A673 (cell line): ENCODE measurements at places on chromosomes 3 and 15.

DNA sequence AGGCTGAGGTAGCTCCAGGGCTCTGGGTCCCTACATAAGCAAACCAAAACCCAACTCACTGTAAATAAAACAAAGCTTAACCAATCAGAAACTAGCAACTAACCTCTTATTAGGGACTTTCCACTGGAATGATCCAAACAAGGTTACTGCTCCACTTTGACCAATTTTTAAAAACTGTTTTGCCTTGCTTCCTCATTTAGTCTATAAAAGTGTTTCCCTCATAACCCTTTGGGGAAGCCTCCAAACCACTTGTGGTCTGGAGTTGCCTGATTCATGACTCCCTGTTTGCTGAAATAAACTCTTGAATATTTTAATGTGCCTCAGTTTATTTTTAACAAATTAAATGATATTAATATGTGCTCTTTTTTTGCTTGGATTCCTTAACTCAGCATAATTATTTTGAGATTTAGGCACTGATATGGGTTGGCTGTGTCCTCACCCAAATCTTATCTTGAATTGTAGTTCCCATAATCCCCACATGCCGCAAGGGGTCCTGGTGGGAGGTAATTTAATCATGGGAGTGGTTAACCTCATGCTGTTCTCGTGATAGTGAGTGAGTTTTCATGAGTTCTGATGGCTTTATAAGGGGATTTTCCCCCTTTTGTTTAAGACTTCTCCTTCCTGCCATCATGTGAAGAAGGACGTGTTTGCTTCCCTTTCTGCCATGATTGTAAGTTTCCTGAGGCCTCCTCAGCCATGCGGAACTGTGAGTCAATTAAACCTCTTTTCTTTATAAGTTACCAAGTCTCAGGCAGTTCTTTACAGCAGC is 90.6 kb downstream of the CD200R1L start:
- H3K27ac ChIP-seq: no peak overlapping the region
- no peak for DNase-seq
- no peak overlapping the region for H3K4me3 ChIP-seq
- H3K27me3 ChIP-seq: no peaks in the 10 kb centered on the region
- H3K4me1 ChIP-seq: no peaks in the 10 kb centered on the region

DNA sequence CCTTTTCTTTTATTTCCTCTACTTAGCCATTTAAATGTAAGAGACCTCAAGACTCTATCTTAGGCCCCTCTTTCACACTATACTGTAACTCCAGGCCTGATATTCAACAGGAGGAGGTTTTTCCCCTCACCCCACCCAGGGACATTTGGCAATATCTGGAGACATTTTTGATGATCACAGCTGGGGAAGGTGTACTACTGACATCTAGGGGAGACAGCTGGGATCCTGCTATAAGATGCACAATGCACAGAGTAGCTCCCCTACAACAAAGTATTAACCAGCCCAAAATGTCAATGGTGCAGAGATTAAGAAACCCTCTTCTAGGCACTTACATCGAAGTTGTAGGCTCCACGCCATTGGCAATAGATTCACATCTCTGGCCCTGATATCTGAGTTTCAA is 517.5 kb upstream of the UBE2E2 start:
- DNase-seq: no peak
- H3K27me3 ChIP-seq: no peaks in the 10 kb centered on the region
- H3K4me1 ChIP-seq: no peaks in the 10 kb centered on the region
- H3K36me3 ChIP-seq: no peaks in the 10 kb centered on the region

GRCh38 chr15:74318376-74319137 is 48.9 kb downstream of the CYP11A1 start:
- H3K36me3 ChIP-seq: no peaks in the 10 kb centered on the region
- H3K4me1 ChIP-seq: peaks cover 44% of the 10 kb centered on the region
- DNase-seq: peak; percentile 44
- H3K27ac ChIP-seq: peak overlapping the region; percentile 75

- H3K27ac ChIP-seq: no peak overlapping the region
- no peak for DNase-seq
- no peaks in the 10 kb centered on the region for H3K36me3 ChIP-seq
- no peak overlapping the region for H3K4me3 ChIP-seq
- H3K27me3 ChIP-seq: peaks cover 26% of the 10 kb centered on the region
These were observed 264.3 kb upstream of the DNAJC19 start for GRCh38 chr3:181253796-181254195.

- DNase-seq: no peak
- H3K4me1 ChIP-seq: peaks cover 7% of the 10 kb centered on the region
- H3K4me3 ChIP-seq: no peak overlapping the region
- H3K36me3 ChIP-seq: no peaks in the 10 kb centered on the region
- no peak overlapping the region for H3K27ac ChIP-seq
These were observed 373.8 kb downstream of the MAGI1 start for GRCh38 chr3:65664931-65665330.
